ENCODE measurements at places on chromosomes 5 and 9.

DNA sequence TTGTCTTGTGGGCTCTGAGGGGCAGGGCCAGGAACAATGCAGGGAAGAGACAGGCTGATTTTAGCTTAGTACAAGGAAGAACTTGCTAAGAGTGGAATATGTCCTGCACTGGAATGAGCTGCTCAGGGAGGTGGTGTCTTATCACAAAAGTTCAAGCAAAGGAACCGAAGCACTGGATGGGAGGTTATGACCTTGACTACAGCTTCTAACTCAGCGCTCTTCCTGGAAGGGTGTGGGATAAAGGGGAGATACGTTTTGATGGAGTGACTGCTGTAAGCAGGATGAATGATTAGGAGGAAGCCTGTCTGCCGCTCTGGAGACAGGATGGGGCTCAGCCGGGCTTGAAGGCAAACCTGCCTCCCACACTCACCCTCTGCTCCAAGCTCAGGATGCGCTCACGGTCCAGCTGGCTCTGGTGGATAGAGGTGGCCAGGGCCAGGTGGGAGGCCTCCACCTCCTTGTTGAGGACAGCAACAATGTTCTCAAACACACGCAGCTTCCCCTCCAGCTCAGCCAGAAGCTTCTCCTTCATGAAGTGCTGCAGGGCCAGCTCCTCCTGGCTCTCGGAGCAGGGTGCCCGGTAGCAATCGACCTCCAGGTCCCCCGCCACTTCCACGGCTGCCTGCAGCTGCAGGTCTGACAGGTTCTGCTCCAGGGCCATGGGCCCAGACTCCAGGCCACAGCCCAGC, 13.5 kb downstream of the TRAF1 start:
- DNase-seq: no peak

DNA sequence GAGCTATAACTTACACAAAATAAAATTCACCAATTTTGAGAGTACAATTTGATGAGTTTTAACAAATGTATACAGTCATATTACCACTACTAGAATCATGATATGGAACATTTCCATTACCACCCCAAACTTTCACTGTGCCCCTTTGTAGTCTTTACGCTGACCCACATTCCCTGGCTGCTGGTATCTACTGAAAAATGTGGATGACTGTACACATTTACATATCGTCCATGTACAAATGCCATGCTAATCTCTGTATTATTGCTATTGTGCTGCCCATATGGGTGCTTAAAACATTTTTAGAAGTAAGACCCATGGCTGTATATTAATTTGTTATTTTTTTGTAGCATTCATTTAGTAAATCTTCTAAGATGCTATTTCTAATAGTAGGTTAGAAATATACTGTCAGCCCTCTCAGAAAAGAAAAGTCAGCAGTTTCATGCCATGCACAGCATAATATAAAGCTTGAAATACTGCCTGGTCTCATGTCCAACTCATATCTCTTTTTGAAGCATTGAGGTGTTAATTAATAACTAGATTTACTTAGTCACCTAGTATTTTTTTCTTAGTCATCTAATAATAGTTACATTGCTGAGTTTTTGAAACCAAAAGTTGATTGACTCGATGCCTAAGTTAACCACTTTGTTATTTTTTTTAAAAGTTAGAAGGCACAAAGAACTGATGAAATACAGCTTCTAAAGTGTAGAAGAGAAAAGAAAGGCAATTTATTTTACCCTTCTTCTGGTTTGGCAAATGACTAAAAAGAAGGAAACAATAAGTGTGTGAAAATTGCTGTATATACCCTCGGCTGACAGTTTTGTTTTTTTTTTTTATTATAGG, 188.3 kb upstream of the MEF2C start:
- DNase-seq: no peak

DNA sequence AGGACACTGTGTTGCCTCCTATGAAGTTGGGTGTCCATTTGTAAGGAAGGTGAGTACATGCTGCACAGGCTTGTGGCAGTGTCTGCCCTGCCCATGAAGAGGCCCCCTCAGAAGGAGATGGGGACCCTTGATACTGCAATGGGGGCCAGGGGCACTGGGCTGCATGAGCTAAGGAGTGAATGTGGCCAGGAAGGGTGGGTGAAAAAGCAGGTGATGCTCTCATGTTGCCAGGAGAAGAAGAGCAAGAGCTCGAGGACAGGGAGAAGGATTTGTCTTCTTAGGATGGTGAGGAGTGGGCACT, 76.1 kb downstream of the NSUN2 start:
- no peak for DNase-seq

- peak; percentile 22 for DNase-seq
These were observed 1.6 kb downstream of the PDGFRB start for GRCh38 chr5:150153957-150154617.

GRCh38 chr9:89529243-89530035, 31.5 kb upstream of the SEMA4D start:
- peak; percentile 79 for DNase-seq

DNA sequence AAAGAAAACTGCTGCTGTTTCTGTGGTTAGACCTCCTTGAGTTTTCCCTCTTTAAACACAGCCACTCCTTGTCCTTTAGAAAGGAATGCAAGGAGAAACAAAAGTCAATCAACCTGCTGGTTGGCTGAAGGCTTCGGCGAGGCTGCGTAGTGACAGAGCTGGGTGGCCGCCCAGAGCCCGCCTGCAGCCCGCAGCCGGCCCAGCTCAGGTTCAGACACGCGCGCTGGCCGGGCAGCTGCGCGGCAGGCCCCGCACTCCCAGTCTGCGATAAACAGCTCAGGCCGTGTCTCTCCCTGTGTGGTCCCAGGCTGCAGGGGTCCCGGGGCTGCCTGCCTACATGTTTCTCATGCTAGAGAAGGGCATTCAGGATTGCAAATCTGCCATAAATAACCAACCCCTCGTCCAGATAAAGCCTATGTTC, 115.4 kb downstream of the HSD17B3 start:
- DNase-seq: no peak

GRCh38 chr9:8391566-8391965, 592.0 kb upstream of the DMAC1 start:
- DNase-seq: no peak

DNA sequence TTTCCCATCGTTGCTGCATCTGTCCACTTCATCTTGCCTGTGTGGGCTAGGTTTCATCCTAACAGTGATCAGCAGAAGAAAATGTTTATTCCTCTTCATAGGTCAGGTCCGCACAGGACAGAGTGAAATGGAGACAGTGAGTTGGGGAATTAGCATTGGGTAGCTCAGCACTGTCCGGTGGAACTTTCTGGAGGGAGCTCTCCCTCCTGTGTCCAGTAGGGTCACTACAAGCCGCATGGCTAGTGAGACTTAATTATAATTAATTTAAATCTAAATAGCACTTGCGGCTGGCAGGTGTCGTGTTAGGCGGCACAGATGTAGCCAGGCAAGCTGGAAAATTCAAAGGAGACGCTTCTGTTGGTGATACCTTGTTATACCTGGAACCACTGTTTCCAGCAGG, 48.4 kb downstream of the CFAP77 start:
- no peak for DNase-seq

Data from amygdala (tissue), 56 donors.